Stimulated activated CD4-positive, alpha-beta T cell treated with anti-CD3 and anti-CD28 coated beads, TNF-alpha, amount 100 ng/mL, for 48 hours (primary cell): ENCODE measurements at places on chromosomes 5 and 9.
A peak's percentile ranks its signal among the peaks of the same experiment; 100 is the strongest.

DNA sequence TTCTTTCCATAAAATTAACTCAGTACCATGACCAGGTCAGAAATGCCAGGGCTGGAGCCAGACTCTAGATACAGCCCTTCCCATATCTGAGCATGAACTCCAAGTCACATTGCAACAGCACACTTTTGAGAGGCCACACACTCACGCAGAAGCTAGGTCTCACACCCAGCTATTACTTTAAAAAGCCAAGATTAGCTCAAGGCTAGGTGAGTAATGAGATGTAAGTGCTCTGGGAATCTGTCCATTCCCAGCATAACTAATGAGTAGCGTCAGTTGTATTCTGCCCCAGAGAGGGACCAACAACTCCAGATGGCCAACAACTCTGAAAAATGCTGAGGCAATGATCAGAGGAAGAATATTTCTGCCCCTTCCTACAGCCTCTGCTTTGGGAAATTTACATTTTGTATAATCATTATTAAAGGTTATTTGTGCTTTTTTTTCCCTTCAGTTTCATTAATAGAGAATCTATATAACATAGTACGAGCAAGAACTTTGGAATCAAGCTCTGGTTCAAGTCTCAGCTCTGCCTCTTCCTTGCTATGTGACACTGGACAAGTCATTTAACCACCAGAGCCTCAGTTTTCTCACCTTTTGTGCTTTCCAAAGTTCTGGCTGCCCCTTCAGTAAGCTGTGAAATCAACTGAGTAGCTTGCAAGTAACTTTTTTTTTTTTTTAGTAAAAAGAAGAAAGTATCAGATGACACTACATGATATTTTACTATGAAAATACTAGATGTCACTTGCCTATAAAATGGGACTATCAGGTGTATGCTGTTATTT, 118.3 kb downstream of the NR6A1 start:
- no peak for DNase-seq

DNA sequence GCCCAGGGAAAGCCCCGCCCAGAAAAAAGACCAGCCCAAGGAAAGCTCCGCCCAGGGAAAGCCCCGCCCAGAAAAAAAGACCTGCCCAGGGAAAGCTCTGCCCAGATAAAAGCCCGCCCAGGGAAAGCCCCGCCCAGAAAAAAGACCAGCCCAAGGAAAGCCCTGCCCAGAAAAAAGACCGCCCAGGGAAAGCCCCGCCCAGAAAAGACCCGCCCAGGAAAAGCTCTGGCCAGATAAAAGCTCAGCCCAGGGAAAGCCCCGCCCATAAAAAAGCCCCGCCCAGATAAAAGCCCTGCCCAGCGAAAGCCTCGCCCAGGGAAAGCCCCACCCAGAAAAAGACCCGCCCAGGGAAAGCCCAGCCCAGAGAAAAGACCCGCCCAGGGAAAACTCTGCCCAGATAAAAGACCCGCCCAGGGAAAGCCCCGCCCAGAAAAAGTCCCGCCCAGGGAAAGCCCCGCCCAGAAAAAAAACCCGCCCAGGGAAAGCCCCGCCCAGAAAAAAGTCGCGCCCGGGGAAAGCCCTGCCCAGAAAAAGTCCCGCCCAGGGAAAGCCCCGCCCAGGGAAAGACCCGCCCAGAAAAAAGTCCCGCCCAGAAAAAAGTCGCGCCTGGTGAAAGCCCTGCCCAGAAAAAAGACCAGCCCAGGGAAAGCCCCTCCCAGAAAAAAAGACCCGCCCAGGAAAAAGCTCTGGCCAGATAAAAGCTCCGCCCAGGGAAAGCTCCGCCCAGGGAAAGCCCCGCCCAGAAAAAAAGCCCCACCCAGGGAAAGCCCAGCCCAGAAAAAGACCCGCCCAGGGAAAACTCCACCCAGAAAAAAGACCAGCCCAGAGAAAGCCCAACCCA, 11.9 kb downstream of the GRIN1 start:
- DNase-seq = peak; percentile 46

GRCh38 chr9:127808347-127809001, 5.8 kb downstream of the FPGS start:
- DNase-seq = no peak

- DNase-seq = no peak
These were observed 209.6 kb upstream of the CDH10 start for GRCh38 chr5:24854350-24854749.

GRCh38 chr5:23466401-23466912, 41.0 kb upstream of the PRDM9 start:
- DNase-seq = no peak
